Tongue (tissue), 3 donors: ENCODE measurements at places on chromosomes 1 and 21.

GRCh38 chr1:68293122-68293521 lies 60.8 kb upstream of the WLS start:
- no peak for DNase-seq

DNA sequence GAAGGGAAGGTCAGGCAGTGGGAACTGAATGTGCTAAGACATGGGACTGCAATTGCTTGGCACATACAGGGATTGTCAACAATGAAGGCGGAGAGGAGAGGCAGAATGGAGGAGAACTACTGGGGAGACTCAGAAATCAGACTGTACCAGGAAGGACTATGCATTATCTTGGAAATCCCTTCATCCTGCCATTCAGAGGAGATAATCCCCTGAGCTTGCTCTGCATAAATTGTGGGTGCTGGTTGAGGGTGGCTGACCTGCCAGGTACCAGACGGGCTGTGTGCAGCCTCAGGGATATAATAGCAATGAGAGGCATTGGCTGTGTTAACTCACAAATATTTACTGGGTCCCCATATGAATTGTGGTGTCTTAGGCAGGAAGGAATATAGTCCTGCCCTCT lies 5.0 kb upstream of the TRABD2B start:
- DNase-seq, result no peak

DNA sequence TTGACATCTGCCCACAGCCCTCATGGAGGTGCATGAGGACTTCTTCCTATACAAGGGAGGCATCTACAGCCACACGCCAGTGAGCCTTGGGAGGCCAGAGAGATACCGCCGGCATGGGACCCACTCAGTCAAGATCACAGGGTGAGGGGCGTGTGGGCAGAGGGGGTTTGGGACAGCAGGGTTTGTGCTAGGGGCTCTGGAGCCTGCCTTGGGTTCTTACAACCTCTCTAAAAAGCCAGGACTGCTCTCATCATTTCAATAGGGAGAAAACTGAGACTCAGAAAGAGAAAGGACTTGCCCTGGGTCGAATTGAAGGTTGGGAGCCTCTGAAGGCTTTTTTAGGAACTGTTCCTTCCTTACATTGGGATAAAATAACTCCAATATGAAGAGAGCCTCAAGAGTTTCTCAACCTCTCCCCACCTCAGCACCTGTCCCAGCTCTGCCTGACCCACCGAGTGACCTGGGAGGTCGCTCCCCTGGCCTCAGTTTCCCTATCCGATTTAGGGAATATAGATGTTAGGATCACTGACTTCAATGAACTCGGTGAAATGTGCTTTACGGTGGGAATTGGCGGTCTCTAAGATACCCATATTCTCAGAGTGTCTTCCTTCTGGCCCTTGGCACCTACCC lies 9.5 kb downstream of the TINAGL1 start:
- DNase-seq, result no peak

DNA sequence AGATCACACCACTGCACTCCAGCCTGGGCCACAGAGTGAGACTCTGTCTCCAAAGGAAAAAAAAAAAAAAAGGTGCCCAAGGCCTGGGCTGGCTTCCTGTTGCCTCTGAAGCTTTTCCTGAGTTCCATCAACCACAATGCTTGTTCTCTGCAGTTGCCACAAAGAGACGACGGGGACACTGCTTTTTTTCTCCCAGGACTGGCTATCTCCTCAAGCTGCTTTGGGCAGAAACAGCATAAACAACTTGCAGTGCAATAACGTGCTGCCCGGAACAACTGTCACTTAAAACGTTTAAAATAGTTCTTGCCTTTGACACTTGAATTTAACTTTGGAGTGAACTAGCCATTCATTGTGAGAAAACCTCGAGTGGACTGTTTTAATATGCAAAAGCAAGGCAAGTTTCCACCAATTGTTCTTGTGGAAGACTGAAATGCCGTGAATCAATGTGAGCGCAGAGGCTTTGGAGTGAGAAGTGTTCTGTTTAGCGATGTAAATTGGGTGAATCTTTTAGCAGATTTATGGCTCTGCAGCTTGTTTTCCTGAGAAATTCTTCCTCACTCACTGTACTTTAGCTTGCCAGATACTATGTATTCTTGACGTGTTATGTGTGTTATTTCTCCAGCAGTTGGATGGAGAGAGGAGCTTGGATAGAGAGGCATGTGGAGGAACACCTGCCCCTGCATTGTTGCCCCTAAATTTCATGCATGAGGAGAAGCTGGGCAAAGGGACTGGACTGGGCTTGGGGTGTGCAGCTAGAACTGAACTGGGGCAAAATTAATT lies 188.1 kb upstream of the KIAA0040 start:
- DNase-seq, result peak; percentile 48

DNA sequence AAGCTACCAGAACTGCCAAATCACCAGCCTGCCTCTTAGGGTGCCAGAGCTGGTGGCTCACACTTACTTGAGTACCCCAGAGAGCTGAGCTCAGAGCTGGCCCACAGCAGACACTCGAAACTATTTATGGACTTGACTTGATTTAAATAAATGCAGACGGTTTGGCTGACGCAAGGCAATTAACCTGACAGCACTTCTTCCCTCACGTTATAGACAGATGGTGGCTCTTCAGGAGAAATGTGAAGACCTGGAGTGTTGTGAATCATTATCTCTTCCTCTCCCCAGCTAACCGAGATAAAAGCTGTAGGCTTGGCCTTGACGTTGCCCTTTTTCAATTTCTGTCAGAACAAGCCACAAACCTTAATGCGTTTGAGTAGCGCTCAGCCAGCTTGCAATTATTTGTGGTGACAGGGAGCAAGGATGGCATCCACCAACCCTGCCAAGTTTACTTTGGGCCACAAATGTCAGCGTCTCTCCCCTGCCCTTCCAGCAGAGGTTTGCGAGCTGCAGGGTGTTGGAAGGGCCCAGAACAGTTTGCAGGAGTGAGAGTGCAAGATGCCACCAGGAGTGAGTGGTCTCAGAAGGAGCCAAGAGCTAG lies 34.0 kb upstream of the BCAR3 start:
- no peak for DNase-seq

DNA sequence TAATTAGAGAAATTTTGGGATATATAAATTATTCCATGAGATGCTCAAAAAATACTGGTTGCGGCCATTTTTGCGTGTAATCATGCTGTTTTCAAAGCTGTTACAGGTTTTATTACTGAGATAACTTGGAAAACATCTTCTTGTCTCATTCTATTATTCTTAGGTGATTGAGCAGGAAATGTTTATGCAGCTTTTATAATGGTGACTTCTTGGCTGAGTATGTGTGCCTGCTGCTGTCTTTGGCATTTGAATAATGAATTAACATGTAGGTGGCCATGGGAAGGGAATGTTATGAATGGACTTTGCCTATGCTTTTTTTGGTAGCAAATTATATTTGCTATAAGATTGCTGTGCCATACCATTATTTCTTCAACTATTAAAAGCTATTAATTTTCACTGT lies 52.5 kb downstream of the RASAL2 start:
- no peak for DNase-seq

GRCh38 chr1:154635171-154635570 lies 27.2 kb upstream of the ADAR start:
- DNase-seq, result no peak

GRCh38 chr21:28159396-28159795 lies 833.3 kb downstream of the LTN1 start:
- DNase-seq, result no peak

GRCh38 chr21:38241029-38241740 lies 15.6 kb upstream of the KCNJ15 start:
- no peak for DNase-seq

DNA sequence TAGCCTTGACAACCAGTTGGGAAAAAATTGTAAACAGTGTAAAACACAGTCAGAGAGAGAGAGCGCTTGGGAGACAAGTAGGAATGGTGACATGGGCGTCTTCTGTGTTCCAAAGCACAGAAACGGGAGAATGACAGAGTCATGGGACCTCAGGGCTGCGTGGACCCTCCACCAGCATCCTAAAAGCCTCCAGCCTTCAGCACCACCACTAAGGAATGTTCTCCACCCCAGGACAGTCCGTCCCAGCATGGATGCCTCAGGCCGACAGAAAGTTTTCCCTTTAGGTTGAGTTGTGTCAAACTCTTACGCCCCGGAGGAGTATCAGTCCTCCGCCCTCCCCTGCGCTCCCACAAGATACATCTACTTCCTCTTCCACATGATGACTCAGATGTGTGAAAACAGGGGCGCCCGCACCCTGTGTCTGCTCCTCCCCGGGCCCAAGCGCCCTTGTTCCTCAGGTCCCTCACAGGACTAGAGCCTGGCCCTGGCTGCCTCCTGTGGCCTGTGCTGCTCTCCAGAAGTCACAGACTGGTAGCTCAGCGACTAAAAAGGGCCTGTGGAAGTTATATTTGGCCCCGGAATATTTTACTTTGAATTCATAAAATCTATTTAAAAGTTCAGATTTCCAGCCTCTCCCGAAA lies 63.9 kb upstream of the EFHD2 start:
- no peak for DNase-seq

GRCh38 chr1:231949277-231950091 lies 322.9 kb downstream of the DISC1 start:
- peak; percentile 73 for DNase-seq

DNA sequence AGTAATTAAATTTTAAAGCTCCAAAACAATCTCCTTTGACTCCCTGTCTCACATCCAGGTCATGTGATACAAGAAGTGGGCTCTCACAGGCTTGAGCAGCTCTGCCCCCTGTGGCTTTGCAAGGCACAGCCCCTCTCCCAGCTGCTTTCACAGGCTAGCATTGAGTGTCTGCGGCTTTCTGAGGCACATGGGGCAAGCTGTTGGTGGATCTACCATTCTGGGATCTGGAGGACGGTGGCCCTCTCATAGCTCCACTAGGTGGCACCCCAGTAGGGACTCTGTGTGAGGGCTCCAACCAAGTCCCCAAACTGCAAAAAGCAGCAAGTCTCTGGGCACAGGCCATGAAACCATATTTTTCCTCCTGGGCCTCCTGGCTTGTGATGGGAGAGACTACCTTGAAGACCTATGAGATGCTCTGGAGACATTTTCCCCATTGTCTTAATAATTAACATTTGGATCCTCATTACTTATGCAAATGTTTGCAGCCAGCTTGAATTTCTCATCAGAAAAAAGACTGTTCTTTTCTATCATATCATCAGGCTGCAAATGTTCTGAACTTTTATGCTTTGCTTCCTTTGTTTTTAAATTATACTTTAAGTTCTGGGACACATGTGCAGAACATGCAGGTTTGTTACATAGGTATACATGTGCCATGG lies 554.1 kb upstream of the OLFM3 start:
- DNase-seq, result no peak

DNA sequence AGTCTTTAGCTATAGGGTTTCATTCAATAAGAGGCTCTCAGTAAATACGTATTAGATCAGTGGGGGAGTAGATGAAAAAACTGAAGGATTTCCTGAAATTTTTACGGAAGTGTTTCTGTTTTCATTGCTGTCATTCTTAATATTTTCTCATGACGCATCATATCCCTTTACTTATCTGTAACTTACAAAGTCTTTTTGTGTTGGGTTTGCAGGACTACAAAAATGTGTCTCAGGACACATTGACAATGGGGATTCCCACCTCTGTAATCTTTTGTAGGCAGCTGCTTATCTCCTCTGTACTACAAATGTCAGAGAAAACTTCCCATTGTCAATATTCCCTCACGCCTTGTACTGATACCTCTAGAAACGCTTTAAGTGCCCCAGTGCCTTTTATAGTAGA lies 35.5 kb downstream of the CRP start:
- no peak for DNase-seq

- DNase-seq, result no peak
Measured at GRCh38 chr1:213680677-213681325, 307.0 kb upstream of the PROX1 start.

DNA sequence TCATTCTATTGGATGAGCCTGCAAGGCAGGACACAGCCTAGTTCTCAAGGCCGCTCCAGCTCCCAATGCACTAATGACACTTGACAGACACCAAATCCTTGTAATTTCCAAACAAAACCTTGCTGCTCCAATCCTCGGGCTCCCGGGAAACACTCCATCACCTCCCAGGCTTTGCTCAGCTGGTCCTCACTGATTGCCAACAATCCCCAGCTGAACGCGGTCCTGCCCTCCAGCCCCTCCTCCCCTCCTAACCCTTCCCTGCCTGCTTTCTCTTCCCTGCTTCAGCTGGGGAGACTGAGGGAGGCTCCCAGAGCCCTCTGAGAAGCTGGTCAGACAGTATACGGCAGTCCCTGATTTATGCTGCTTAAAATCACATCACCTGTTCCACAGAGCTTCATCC lies 114.4 kb upstream of the TNR start:
- DNase-seq, result peak; percentile 17

DNA sequence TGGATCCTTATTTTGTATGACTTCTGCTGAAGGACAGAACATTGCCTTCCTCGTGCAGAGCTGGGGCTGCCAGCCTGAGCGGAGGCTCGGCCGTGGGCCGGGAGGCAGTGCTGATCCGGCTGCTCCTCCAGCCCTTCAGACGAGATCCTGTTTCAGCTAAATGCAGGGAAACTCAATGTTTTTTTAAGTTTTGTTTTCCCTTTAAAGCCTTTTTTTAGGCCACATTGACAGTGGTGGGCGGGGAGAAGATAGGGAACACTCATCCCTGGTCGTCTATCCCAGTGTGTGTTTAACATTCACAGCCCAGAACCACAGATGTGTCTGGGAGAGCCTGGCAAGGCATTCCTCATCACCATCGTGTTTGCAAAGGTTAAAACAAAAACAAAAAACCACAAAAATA lies 27.5 kb upstream of the KDM4A start:
- no peak for DNase-seq

DNA sequence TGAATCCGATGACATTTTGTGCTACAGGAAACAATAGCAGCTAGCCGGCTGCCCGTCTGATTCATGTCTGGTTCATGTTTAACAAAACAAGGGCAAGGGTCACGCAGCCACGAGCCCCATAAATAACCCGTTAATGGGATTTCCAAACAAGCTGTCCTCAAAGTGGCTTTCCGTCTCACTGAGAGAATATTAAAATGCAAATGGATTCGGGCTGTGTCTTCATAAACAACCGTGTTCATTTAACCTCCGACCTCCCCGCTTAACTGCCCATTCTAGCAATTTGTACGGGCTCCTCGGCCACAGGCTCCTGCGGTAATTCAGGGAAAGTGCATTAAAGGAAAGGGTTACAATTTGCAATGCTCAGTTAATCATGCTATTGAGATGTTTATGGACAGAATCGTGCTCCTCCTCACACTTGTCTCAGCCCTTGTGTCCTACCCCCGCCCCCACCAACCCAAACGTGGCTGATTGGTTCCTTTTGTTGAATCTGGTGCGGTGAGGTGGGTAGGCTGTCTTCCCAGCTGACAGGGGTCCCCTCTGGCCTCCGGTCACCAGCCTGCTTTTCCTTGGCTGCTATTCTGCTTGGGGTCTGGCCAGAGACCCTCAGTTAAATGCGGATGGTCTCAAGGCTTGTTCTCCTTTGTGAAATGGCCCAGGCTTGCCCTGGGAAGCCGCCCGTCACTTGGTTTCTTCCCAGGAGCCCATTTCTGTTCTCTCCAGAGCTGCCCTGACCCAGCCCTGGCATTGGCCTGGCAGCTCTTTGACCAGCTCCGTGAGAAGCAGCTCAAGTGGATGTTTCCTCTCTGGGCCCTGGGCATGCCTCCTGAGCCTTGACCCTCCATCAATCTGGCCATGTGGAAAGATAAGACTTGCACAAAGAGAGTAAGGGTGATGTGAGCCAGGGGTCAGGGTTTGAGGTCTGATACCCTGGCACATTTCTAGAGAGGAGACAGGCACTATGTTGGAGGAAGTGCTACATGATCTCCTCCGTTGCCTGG lies 200.7 kb upstream of the POU3F1 start:
- DNase-seq, result no peak
